Lung microvascular endothelial cell (primary cell): ENCODE measurements at places on chromosomes 5 and 9. TPM values are rescaled to one million over a fixed set of nuclear protein-coding genes. Genes with fewer than 3 reads are reported as not detected.

- DNase-seq: no peak
These were observed 262.7 kb downstream of the CHSY3 start for GRCh38 chr5:130166839-130167490.

GRCh38 chr5:180138976-180139730, 67.6 kb upstream of the RNF130 start:
- no peak for DNase-seq

GRCh38 chr5:96984506-96985192, 48.8 kb downstream of the LNPEP start:
- peak; percentile 11 for DNase-seq

SLC12A7 gene
- total RNA-seq: 13.9 and 32.5 TPM in 2 replicates

GRCh38 chr9:79246170-79246569, 325.6 kb upstream of the TLE4 start:
- no peak for DNase-seq

DNA sequence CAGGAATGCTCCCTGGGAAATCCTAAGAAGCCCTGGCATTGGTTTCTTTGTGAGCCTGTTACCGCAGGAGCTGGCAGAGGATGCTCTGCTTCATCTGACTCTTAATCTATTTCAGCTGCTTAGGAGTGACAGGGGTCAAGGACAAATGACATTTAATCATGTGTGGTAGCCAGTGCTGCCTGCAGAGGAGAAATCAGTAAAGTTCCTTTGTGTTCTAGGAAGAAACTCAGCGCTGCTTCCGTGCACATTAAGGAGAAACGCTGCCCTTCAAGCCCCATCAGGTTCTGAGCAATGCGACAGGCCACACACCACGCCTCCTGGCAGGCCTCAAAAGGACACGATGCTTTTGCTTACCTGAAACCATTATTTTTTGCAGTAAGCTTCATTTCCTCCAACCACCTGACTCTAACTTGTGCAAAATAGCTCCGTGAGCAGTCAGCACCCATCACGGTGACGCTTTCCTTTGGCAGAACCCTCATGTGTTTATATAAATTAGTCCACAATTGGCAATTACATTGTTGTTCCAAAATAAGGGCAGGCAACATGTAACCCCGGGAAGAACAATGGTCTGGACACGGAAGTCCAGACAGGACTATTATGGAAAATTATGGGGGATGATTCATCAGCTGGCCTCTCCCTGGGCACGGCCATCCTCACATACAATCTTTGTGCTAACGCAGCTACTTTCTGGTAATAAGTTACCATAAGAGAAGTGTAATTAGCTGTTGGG, 387.9 kb upstream of the DAP start:
- DNase-seq: peak; percentile 4

DNA sequence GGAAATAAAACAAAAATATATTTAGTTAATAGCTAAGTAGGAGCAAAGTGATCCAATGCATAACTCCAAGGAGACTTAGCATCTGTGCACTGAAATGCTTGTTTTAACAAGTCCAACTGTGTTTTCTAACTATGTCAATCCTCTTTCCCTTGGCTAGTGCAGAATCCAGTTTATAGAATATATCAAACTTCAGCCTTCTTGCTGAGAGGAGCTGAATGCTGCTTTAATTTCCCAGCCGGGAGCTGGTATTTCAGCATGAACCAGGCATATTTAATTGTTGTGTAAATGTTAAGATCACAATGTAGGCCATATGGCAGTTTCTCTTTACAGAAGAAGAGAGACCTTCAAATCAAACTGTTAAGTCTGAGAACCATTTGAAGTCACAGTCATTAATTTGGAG, 411.7 kb downstream of the HCN1 start:
- DNase-seq: no peak

DNA sequence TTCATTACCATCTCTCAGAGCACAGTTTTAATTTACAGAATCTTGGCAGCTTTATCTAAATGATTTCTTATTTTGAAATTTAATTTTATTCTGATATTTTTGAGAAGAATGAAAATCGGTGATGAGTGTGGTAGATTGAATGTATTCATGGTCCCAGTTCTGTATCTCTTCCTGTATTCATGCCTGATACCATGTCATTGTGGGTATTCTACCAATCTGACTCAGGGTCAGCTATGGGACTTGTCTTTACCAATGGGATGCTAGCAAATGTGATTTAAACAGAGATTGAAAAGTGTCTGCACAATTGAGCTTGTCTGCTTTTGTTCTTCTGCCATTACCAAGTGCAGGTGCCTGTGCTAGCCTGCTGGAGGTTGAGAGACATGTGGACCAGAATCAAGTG, 17.8 kb upstream of the ZNF618 start:
- DNase-seq: no peak

DNA sequence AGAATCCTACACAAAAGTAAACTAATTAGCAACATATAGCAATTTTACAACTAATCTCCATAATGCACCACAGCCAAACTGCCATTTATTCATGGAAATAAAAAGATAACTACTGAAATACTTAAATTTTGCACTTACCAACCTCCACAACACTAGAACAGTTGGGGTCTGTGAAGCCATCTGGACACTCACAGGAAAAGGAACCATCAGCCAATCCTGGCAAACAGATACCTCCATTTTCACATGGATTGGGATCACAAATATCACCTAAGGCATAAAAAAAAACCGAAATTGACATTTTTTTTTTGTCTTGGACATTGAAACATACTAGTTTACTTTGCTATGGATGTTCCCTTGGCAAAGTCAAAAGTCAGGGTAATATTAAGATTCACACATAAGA, 130.7 kb downstream of the EDIL3 start:
- DNase-seq: no peak

DNA sequence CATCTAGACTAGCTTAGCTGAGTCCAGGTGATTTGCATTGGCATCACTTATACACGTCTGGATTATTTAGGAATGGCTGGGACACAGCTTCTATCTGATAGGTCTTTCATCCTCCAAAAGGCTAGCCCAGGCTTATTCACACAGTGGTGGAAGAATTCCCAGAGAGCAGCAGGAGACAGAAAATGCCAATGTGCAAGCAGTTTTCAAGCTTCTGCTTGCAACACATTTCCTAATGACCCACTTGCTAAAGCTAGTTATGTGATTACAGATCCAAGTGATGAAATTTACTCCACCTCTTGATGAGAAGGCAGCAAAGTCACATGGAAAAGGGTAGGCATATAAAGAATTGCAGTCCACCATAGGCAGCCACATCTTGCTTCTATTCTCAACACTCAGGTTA, 44.2 kb upstream of the MAST4 start:
- no peak for DNase-seq

ANKRD20A1 gene
- total RNA-seq: 0.87 and 4.4 TPM in 2 replicates

DNA sequence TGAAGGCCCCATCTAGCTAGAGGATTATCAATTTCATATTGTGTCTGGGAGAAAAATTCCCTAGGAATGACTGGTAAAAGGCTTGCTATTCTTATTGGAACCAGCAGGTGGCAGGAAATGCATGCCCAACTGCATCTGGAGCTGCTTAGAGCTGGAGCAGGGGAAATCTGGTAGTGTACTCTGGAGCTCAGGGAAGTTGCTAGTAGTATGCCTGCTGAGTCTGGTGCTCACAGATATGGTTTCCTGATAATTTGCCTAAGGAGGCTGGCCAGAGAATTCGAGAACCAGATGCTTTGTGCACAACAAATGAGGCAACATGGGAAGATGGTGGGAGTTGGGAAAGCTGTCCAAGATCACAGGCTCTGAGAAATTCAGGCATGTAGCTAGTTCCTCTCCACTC, 53.7 kb downstream of the G3BP1 start:
- DNase-seq: peak; percentile 73

GRCh38 chr5:160488394-160489325, 67.0 kb downstream of the PTTG1 start:
- no peak for DNase-seq

GRCh38 chr5:169304175-169304574, 3.2 kb upstream of the SLIT3 start:
- DNase-seq: no peak

GRCh38 chr9:18855656-18856055, 177.4 kb downstream of the SAXO1 start:
- no peak for DNase-seq

FOXD4 gene
- under 0.01 and 0.20 TPM in 2 replicates for total RNA-seq

DNA sequence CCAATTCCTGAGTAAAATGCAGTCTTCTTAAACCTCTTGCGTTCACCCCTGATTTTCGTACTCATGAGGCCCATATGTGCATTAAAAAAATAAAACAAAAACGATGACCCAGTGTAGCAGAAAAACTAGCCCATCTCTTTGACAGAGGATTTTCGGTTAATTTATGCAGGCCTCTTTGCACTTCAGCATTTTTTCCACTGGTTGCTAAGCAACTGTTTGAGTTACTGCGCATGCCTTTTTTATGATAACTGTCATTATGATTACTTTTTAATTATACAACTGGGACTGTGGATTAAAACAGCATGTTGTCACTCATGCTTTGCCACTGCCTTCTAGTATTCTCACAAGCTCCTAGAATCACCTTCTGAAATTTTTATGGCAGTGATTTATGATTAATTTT, 165.0 kb downstream of the SMARCA2 start:
- DNase-seq: no peak

DNA sequence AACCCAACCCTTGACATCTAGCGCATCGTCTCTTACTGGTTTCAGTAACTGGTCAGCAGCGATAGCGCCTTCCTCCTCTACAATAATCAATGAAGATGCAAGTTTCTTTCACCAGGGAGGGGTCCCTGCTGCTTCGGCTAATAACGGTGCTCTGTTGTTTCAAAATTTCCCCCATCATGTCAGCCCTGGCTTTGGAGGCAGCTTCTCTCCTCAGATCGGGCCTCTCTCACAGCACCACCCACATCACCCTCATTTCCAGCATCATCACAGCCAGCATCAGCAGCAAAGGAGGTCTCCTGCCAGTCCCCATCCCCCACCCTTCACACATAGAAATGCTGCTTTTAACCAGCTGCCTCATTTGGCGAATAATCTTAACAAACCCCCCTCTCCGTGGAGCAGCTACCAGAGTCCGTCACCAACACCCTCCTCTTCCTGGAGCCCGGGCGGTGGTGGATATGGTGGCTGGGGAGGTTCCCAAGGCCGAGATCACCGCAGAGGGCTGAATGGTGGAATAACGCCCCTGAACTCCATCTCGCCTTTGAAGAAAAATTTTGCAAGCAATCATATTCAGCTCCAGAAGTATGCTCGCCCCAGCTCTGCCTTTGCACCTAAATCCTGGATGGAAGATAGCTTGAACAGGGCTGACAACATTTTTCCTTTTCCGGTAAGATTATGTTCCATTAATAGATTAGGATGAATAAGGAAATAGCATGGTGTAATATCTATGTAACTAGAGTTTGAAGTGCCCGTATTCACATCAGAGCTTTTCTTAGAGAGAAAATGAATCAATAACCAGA, 2.2 kb downstream of the CPEB4 start:
- peak; percentile 35 for DNase-seq

LHX6 gene
- total RNA-seq: 0.40 and 1.7 TPM in 2 replicates

DNA sequence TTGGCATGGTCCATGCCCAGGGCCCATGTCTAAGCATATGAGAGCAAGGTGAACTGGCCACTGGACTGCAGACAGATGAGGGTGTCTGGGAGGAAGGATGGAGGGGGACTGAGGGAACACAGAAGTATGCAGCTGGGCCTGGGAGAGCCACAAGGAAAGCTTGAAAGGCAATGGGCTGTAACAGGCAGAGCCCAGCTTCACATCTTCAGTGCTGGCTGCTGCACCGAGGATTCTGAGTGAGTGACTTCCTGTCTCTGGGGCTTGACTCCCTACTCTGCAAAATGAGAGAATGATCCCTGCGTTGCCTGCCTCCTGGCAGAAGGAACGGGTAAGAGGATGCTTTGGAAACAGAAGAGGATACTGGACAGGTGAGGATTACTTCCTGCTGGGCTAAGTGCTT, 29.0 kb downstream of the COL15A1 start:
- DNase-seq: no peak

DPM2 gene
- 8.9 and 12.3 TPM in 2 replicates for total RNA-seq
